Uterus (tissue), 4 donors: ENCODE measurements at places on chromosomes 2 and 18. TPM values are rescaled to one million over a fixed set of nuclear protein-coding genes. Genes with fewer than 3 reads are reported as not detected.

DNA sequence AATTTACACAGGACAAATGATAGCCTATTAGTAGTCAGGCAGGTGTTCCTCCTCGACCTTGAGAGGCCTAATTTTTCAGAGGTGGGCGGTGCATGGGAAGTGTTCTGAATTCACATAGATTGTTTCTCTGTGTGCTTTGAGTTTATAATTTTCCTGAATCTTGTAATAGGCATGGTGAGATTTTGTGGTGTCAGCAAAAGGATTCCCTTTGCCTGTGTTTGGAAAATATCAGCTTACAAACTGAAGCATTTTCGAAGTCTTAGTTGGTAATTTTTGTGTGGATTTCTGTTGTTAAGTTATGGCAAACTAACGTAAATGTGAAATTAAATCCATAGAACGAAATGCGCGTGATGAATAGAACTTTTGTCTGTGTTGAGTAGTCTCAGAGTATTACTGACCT is 194.0 kb upstream of the RBMS1 start:
- no peak overlapping the region for H3K27ac ChIP-seq
- H3K4me3 ChIP-seq: no peak overlapping the region
- DNase-seq: no peak
- no peaks in the 10 kb centered on the region for H3K27me3 ChIP-seq
- H3K4me1 ChIP-seq: no peaks in the 10 kb centered on the region
- no peaks in the 10 kb centered on the region for H3K36me3 ChIP-seq

DNA sequence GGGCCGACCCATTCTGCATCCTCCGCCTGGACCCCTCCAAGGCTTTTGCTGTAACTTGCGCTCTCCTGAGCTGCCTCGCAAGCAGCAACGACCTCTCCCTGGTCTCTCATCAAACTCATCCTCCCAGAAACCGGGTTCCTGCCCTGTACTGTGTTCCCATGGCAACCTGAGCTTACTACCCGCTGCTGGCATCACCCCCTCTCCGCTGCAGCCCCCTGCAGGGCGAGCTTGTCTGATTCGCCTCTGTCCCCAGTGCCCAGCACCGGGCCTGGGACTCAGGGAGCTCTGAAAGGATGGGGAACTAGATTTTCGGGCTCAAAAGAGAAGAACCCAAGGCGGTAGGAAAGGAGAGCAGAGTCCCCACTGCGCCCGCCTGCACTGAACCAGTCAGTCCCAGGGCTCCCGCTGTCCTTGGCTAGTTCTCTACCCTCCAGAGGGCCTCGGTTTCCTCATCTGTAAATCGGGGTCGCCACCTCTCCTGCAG is 463 bp downstream of the HS1BP3 start:
- H3K27ac ChIP-seq: peak overlapping the region; percentile 84
- H3K4me3 ChIP-seq: peak overlapping the region; percentile 78
- peaks cover 20% of the 10 kb centered on the region for H3K4me1 ChIP-seq
- DNase-seq: peak; percentile 49
- H3K27me3 ChIP-seq: no peaks in the 10 kb centered on the region
- no peaks in the 10 kb centered on the region for H3K36me3 ChIP-seq

DNA sequence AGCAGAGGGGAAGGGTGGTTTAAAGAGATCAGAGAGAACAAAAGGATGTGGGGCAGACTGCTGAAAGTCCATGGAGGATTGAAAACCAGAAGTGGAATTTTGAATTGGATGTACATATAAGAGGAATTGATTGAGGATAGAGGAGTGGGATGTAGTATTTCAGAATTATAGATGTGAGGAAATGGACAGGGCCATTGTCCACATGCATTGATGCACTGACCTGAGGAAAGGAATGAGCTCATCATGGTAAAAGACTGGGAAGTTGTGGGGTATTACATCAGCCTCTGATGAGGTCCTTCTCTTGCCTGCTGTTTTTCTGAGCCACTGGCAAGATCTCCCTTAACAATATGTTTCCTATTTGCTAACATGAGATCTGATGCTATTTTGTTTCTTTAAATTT is 365.7 kb upstream of the FANCL start:
- no peaks in the 10 kb centered on the region for H3K36me3 ChIP-seq
- DNase-seq: no peak
- no peaks in the 10 kb centered on the region for H3K4me1 ChIP-seq
- H3K27ac ChIP-seq: no peak overlapping the region
- H3K4me3 ChIP-seq: no peak overlapping the region

DNA sequence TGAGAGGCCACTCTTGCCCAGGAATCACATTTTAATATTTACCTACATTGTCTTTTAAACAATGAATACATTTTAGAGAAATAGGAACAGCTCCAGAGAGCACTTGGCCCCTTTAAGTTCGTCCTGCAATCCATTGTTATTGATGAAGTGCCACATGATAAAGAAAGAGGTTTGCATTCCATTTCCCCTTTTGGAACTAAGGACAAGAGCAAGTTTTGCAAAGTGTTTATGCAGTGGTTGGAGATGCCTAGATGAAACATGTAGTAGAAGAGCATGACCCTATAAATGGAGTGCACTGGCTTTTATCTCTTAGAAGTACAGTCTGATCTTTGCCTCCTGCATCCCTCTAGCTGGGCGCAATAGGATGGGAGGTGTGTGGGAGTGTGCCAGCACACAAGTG is 118.7 kb upstream of the CNTNAP5 start:
- H3K27ac ChIP-seq: no peak overlapping the region
- no peaks in the 10 kb centered on the region for H3K36me3 ChIP-seq
- no peaks in the 10 kb centered on the region for H3K4me1 ChIP-seq
- H3K27me3 ChIP-seq: no peaks in the 10 kb centered on the region
- no peak for DNase-seq

GRCh38 chr2:197952540-197953202 is 148.3 kb downstream of the PLCL1 start:
- H3K4me1 ChIP-seq: no peaks in the 10 kb centered on the region
- H3K36me3 ChIP-seq: no peaks in the 10 kb centered on the region
- H3K27ac ChIP-seq: no peak overlapping the region
- no peak for DNase-seq
- H3K27me3 ChIP-seq: no peaks in the 10 kb centered on the region
- no peak overlapping the region for H3K4me3 ChIP-seq

DNA sequence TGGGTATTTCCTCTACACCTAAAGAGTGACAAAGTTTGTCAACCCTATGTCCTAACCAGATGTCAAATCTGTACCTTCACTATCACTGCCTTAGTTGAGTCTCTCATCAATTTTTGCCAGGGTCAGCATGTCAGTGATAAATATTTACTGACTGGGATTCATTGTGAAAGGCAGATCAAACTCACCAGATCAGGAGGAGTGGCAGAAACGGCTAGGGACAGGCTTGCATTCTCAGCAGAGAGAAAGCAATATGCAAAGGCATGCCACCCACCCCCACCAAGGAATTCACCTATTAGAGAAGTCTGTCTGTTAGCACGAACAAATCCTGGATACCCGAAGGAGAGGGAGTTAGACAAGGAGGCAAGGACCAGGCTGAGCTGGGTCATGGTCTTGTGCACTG is 62.6 kb downstream of the PTPN2 start:
- H3K4me3 ChIP-seq: no peak overlapping the region
- no peaks in the 10 kb centered on the region for H3K36me3 ChIP-seq
- no peaks in the 10 kb centered on the region for H3K27me3 ChIP-seq
- no peak overlapping the region for H3K27ac ChIP-seq
- H3K4me1 ChIP-seq: no peaks in the 10 kb centered on the region

DNA sequence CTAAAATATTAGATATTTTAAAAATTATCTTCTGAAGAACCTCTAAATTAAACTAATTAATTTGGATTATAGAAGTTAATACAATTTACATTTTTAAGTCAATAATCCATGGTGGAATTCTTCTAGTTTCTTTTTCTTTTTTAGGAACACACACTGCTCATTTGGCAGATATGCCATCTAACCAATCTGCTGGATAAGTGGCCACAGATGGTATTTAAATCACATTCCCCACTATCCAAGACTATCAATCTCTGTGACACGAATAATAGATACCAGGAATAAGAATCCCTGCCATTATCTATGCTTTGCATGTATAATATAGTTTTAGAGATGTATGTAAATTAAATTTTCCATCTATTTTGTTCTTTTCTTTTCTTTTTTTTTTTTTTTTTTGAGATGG is 58.5 kb downstream of the CABYR start:
- H3K4me3 ChIP-seq: no peak overlapping the region
- DNase-seq: no peak
- no peaks in the 10 kb centered on the region for H3K36me3 ChIP-seq
- H3K27ac ChIP-seq: no peak overlapping the region
- H3K27me3 ChIP-seq: no peaks in the 10 kb centered on the region

GRCh38 chr2:121038031-121038430 is 247.0 kb downstream of the TFCP2L1 start:
- no peak overlapping the region for H3K27ac ChIP-seq
- DNase-seq: no peak
- H3K4me3 ChIP-seq: no peak overlapping the region
- H3K36me3 ChIP-seq: no peaks in the 10 kb centered on the region

GRCh38 chr2:45273412-45274249 is 264.4 kb upstream of the SIX2 start:
- no peaks in the 10 kb centered on the region for H3K27me3 ChIP-seq
- no peak for DNase-seq
- H3K4me1 ChIP-seq: no peaks in the 10 kb centered on the region
- no peak overlapping the region for H3K4me3 ChIP-seq

DNA sequence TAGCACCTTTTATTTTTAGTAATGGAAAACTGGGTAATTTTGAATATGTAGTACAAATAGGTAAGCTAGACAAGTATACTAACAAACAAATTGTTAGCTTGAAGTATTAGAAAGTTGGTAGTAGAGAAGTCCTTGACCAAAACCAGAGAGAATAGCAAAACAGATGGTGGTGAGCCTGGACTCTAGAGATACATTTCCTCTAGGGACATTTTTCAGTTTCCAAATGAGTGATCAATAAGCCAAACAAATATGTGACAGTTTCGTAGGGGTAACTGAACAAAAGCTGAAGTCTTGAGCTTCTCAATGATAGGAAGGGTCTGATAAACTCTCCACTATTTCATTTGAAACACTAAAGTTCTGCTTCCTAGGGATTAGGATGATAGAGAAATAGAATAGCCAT is 692.0 kb upstream of the FAM98A start:
- no peak overlapping the region for H3K27ac ChIP-seq
- no peaks in the 10 kb centered on the region for H3K36me3 ChIP-seq
- peaks cover 3% of the 10 kb centered on the region for H3K4me1 ChIP-seq
- no peak overlapping the region for H3K4me3 ChIP-seq
- no peak for DNase-seq

- H3K4me1 ChIP-seq: no peaks in the 10 kb centered on the region
- no peaks in the 10 kb centered on the region for H3K27me3 ChIP-seq
- no peak overlapping the region for H3K27ac ChIP-seq
- no peak overlapping the region for H3K4me3 ChIP-seq
These were observed 28.9 kb upstream of the FBLN7 start for GRCh38 chr2:112109278-112109677.

DNA sequence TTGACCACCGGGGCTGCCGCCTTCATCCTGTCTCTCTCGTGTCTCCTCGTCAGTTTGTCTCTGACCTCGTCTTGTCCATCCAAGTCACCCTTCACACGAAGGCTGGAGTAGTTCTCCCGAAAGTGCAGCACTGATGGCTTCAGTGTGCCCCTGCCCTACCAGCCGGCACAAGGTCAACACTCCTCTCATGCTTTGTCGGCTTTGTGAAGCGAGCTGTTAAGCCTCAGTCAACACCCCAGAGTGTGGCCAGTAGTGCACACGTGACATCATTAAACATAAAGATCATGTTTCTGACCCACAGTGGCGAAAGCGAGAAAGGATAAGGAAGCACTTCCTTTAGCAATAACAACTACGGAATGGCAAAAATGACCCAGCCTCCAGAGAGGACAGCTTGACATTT is 23.2 kb downstream of the ACKR3 start:
- no peak overlapping the region for H3K27ac ChIP-seq
- H3K36me3 ChIP-seq: no peaks in the 10 kb centered on the region
- no peak overlapping the region for H3K4me3 ChIP-seq
- no peak for DNase-seq

DNA sequence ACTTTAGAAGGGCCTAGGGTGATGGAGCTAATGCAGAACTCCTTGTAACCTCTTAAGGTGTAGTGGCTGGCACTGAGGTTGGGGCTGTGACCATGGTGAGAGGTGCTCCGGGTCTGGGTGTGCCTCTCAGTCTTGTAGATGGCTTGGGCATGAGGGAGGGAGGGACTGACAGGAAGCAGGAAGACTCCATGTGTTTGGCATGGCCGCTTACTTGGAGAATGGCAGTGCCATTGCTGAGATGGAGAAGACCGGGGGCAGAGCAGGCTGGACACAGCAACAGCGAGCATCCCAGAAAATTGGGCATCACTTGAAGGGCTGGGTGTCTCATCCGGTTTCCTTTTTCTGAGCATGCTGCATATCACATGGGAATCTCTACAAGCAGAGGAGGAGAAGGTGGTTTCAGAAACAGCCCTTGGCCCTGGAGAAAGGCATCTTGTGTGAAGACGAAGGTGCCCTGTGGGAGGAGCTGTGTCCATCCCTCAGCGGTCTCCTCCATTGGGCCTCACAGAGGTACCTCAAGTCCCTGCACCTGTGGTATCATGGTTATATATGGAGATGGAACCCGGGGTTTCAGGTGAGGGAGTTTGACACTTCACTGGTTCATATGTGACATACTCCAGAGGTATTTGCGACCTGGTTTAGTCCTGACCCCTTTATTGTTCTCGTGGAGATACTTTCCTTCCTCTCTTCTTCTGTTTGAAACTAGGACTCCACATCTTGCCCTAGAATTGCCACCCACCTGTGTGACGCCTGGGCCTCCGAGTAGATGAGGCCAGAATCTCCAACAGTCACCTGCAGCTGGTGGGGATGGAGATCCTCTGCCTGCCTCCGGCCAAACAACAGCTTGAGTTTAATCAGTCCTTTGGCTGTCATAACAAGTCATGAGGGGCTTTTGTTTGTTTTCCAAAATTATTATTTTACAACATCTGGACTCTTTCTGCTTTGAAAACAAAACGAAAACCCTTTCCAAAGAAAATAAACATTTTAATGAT is 45.6 kb downstream of the INPP4A start:
- H3K36me3 ChIP-seq: no peaks in the 10 kb centered on the region
- no peaks in the 10 kb centered on the region for H3K4me1 ChIP-seq
- H3K27ac ChIP-seq: peak overlapping the region; percentile 60
- H3K4me3 ChIP-seq: no peak overlapping the region
- DNase-seq: no peak

CLEC4F gene
- 2.6 TPM for total RNA-seq

FAM124B gene
- 7.9 TPM for total RNA-seq

KIF5C gene
- total RNA-seq: 2.4 TPM

GKN1 gene
- total RNA-seq: not detected

FBXO36 gene
- total RNA-seq: 0.88 TPM

VWA3B gene
- not detected for total RNA-seq

STEAP3 gene
- 4.7 TPM for total RNA-seq

ARHGAP15 gene
- 0.88 TPM for total RNA-seq
